ENCODE measurements at places on chromosomes 11 and 22. TPM values are rescaled to one million over a fixed set of nuclear protein-coding genes. Genes with fewer than 3 reads are reported as not detected.

The MMP12 gene
- 2.6 TPM for polyA plus RNA-seq

The HORMAD2 gene
- not detected for polyA plus RNA-seq

The MRE11 gene
- polyA plus RNA-seq, result 20.4 TPM

The CCDC87 gene
- polyA plus RNA-seq, result 0.24 TPM

The DDX25 gene
- 6.1 TPM for polyA plus RNA-seq

The PACSIN2 gene
- 62.9 TPM for polyA plus RNA-seq

The ACTN3 gene
- 0.50 TPM for polyA plus RNA-seq

The MEN1 gene
- polyA plus RNA-seq, result 31.4 TPM

The APOBEC3B gene
- polyA plus RNA-seq, result 5.5 TPM

The RASD2 gene
- 3.0 TPM for polyA plus RNA-seq

The ARHGAP8 gene
- polyA plus RNA-seq, result 30.4 TPM

The C11orf97 gene
- not detected for polyA plus RNA-seq

The MPZL2 gene
- polyA plus RNA-seq, result 27.9 TPM

The APOL1 gene
- polyA plus RNA-seq, result 13.5 TPM

The SCGB1A1 gene
- polyA plus RNA-seq, result not detected

The KCTD14 gene
- 4.8 TPM for polyA plus RNA-seq

The IL18BP gene
- polyA plus RNA-seq, result 6.7 TPM

GRCh38 chr11:44463751-44464150, 101.7 kb upstream of the CD82 start:
- no peak for DNase-seq

GRCh38 chr11:115496892-115497291, 7.3 kb downstream of the CADM1 start:
- no peak for DNase-seq

DNA sequence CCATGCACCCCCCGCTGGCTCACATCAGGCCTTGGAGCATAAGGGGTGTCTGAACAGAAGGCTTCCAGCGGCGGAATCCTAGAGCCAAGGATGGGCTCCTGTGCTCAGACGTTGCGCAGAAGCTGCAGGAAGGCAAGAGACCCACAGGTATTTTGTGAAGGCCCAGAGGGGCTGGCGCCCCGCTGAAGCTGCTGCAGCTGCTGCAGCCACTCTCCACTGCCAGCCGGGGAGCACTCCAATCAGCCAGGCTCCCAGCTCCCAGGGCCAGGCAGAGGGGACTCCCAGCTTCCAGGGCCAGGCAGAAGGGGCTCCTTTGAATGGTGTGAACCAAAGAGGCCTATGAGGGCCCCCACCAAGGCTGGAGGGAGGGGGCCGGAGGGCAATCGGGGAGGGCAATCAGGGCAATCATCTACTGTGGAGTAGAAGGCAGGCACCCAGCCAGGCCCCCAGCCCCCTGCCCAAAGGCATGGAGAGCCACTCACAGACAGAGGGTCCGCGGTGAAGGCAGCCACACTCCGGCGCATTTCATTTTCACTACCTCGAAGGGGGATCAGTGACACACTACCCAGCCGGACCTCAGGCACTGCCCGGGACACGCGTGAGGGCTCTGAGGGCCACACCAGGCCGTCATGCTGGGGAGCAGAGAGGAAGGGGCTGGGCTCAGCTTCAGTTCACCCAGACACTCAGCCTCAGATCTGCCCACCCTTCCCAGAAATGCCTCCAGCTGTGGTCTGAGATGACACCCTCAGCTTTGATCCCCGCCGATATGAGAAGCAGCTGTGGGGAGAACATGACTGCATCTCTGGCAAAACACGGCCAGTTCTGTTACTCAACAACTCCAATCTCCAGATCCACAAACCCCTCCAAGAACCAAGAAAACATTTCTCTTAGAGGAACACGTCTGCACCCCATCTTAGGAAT, 11.6 kb upstream of the PDE2A start:
- no peak for DNase-seq

- DNase-seq, result no peak
Observed at GRCh38 chr11:60625262-60625661, 74.2 kb upstream of the MS4A8 start.

DNA sequence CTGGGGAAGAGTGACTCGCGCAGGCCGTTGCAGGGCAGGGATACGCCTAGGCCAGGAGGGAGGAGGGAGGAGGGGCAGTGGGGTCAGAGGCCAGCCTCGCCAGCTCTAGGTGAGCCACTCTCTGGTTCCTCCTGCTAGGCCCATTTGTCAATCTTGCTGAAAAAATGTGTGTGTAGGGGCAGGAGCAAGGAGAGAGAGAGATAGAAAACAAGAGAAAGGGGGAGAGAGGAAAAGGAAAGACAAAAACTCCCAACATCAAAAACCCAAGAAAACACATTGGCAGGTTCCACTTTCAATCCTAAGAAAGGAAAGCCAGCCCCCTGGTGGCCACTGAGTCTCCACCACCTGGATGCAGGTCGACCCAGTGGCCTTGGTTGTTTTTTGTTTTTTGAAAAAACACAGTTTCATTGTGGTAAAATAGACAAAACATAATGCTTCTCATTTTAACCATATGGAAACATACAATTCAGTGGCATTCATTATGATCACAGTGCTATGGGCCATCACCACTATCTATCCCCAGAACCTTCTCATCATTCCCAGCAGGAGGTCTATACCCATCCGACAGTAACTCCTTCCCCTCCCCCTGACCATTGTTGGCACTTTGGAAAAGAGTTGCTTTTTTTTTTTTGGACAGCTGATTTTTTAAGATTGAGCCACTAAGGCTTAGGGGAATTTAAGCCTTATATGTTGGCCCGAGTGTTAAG, 10.9 kb downstream of the OMP start:
- no peak for DNase-seq

DNA sequence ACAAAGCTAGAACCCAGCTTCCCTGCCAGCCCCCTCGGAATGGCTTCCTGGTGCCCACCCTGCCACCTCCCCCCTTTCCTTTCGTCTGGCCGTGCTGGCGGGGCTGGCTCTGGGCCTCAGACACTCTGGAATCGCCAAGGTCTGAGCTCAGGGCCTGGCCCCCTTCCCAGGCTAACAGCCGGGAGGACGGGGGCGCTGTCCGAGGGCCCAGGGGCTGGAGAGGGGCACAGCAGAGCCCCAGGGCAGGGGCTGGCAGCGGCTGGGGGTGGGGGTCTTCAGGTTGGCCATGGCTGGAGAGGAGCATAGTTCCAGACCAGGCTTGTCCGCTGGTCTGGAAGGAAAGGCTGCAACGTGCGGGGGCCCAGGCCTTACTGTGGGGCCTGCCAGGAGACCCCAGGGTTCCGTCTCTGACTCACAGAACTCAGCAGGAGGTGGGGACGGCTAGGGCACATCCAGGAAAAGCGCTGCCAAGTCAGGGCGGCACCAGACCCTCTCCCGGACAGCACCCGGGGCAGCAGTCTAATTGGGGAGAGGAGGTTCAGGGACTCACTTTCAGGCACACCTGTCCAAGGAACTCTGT, 861 bp upstream of the LTBP3 start:
- DNase-seq, result no peak

- no peak for DNase-seq
Observed at GRCh38 chr22:24159650-24160049, 21.6 kb upstream of the SUSD2 start.

- no peak for DNase-seq
Observed at GRCh38 chr11:73393479-73394415, 17.5 kb downstream of the RELT start.

DNA sequence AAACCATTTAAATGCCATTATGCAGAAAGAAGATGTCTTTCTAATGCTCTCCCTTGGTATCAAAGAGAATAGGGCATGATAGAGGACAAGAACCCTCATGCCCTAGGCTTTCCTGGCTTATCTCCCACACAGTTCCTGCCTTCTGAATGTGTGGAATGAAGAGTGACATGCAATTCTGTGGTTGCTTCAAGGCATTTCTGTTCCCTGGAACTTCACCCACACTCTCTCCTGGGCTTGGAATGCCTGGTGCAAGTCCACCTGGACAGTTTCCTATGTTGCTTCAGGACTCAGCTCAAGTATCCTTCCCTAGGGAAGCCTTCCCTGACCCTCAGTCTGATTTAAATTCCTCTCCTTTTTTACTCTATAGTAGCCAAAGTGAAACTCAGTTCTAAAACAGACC, 53.8 kb upstream of the DRD2 start:
- no peak for DNase-seq

DNA sequence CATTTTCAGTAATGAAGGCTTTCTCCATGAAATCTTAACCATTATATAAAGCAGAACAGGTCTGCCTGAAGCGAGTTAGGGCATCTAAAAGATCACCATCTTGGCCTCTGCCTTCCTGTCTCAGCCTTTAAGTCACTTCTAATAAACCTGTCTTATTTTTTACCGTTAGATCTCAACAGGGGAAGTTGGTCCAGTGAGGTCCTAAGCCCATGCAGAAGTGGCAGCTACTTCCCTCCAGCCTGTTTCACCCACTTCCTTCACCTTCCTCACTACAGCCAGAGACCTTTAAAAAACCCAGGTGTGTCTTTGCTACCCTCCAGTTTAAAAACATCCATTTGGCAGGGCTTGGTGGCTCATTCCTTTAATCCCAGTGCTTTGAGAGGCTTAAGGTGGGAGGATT, 14.1 kb upstream of the LIPT2 start:
- no peak for DNase-seq

DNA sequence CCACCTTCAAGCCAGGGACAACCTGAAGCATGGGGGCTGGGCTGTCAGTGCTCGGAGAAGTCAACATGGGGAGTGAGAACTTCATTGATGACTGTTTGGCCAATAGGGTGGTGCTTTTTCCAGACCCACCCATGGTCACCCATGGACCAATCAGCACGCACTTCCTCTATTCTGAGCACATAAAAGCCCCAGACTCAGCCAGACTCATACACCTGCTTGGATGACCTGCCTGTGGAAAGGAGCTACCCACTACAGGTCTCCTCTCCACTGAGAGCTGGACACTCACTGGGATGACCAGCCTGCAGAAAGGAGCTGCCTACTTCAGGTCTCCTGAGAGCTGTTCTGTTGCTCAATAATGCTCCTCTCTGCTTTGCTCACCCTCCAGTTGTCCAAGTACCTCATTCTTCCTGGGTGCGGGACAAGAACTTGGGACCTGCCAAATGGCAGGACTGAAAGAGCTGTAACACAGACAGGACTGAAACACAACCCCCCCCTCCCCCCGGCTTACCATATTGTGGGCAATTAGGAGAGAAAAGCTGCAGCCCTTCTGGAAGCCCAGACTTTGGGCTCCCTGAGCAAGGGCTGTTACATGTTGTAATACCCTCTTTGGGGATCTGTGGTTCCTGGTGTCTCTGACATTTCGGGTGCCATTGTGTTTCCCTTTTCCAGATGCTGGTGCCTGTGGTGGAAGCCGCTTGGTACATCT, 44.4 kb upstream of the WNT11 start:
- DNase-seq, result no peak

DNA sequence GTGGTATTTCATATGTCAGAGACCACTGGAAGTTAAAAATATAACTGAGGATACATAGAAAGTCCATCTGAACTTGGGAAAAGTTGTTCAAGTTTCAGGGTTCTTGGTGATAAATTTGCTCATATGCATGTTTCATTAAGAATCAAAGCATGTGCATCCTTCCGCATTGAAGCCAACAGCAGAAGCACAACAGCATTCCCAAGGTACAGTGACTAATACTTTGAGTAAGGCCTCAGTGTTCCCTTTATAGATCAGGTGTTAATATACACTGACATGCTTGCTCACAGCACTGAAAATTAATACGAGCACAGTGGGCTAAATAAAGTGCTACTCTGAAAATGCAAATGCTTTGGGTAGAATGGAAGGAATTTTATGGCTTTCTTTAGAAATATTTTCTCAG, 691.1 kb downstream of the METTL15 start:
- DNase-seq, result no peak

DNA sequence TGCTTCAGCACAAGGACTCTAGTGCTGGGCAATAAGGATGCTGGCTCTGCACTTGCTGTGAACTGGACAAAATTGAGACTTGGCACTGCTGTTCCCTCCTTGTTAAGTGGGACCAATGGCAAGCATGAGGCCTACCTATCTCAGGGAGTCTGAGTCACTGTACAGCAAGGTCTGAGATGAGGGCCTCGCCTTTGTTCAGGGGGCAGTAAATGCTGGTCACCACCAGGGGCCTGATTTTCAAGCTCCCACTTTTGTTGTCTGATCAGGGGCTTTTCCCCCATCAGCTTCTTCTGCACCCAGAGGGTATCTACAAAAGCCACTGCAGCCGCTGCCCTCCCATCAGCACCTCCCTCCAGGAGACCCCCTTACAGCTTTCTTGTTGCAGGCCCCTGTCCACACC, 22.8 kb downstream of the DHCR7 start:
- DNase-seq, result no peak

- no peak for DNase-seq
Observed at GRCh38 chr11:68074584-68075352, 35.9 kb downstream of the TCIRG1 start.

- no peak for DNase-seq
Observed at GRCh38 chr11:77174559-77174958, 46.5 kb downstream of the MYO7A start.

DNA sequence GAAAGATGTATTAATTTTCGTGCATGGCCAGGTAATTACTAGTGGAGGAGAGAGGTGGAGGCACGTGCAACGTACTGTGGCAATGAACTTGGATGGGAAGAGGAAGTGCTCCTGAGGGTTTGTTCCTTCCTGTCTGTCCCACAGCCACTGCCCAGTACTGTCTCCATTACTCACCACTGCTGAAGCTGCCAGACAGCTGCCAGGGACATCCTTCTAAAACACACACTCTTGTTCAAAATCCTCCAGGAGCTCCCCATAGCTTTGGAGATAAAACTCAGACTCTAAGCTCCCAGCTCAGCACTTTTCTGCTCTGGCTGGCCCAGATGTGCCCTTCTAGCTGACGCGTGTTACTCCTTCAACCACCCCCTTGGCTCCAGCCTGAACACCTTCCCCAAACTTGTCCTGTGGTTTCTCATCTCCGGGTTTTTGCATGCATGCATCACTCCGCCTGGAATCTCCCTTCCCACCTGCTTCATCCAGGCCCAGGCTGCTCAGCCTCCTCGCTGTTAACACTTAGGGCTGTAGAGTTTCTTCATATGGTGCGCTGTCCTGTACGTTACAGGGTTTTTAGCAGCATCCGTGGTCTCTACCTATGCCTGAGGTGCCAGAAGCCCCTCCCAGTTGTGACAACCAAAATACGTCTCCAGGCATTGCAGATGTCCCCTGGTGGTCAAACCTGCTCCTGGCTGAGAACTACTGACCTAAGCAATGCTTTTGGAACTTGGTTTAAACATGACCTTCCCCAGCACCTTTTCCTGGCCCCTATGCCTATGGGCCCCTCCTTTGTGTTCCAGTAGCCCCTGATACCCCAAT, 69.5 kb downstream of the C11orf91 start:
- DNase-seq, result no peak

DNA sequence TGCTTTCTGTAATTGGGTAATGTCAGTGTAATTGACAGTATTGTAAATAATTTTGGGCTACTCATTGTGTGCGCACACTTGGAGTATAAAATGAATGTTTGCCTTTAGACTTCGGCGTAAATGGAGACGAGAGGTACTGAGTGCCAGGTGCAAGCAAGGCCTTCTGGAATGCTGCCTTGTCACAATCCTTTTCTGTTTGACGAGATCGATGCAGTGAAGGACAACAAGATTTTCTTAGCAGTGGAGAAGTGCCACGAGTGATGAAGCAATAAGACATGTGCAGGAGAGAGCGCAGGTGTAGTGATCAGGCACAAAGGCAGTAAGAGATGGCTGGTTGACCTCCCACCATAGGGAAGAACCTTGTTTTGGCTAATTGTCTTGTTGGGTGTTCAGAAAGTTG, 67.5 kb downstream of the DDX10 start:
- no peak for DNase-seq
